ENCODE measurements at places on chromosomes 6 and 20.

GRCh38 chr6:4914420-4915159 lies 89.2 kb downstream of the RPP40 start:
- no peak for DNase-seq

- DNase-seq = no peak
These were observed 49.8 kb upstream of the ENPP5 start for GRCh38 chr6:46220352-46221221.

DNA sequence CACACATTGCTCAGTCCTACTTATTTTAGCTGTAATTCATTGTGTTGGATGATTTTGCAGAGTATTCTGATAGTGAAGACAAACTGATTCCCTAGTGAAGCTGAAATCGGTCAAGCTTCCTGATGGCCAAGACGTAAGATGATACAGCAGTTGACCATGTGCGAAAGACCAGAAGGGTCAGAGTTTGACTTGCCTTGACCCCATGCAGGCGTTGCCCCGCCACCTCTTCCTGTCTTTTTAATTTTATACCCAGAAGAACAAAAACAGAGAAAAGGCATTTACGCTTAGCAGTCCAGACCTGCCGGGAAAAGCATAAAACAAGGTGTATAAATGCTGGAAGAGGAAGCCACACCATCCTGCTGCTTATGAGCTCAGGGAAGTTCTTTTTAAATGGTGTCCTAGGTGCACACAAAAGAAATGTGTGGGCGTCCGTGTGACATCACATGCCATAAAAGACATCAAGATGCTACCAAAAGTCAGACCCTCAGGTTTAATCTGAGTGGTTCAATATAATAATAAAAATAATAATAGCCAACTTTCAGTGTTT lies 32.2 kb downstream of the TSHZ2 start:
- no peak for DNase-seq

DNA sequence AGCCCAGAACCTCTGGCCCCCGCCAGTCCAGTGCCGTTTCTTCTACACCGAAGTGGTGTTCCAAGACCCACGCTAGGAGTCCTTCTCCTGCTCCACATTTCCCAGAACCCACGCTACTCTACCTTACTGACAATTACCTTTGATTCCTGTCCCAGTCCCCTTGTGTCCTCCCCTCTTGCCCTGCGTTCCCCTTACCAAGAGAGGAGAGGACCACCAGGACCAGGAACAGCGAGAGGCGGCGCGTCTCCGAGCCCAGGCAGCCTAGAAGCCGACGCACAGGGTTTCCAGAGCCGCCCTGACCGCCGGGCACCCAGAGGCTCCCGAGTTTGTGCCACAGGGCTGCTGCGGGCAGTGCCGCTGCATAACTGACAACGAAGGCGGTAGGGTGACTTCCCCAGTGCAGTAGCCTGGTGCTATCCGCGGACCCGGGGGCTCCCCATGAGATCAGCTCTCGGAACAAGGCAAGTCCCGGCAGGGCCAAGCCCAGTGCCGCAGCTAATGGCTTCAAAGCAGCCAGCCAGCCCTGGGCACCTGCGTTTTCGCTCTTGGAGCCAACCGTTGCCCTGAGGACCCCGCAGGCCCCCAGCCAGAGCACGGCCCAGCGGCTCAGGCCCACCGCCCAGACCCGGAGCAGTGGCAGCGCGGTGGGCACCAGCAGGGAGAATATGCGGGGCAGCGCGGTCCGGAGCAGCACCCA lies 512 bp downstream of the TAP1 start:
- DNase-seq = no peak

- DNase-seq = peak; percentile 59
These were observed 476 bp downstream of the IGF2R start for GRCh38 chr6:159969204-159969912.

DNA sequence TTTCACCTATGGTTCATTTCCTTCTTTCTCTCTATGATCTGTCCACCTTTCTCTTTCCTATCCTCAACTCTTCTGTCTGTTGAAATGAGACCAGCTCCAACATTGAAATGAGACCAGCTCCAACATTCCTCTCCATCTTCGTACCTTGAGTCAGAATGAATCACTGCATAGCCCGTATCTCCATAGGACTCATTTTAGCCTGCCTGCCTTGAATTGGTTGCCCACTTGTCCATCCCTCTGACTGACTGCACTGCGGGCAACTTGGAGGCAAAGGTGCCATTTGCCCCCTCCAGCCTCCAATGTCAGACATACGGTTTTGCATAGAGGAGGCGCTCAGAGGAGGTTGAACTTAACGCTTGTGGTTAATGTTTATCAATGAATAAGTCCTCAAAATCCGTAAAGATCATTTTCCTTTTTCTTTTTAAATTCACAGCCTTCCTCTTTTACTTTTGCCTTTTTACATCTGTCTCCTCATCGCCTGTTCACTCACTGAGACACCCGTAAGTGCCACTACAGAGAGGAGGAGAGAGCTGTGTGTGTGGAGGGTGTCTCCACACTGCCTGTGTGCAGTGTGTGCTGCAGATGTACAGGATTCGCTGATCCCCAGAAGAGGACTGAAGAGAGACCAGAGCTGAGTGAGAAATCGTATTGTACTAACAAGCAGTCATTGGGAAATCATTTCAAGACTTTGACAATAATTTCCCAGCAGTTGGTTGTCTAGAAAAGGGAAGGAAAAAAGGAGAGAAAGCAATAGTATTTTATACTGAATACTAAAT lies 579.6 kb upstream of the MAP3K7 start:
- DNase-seq = no peak

DNA sequence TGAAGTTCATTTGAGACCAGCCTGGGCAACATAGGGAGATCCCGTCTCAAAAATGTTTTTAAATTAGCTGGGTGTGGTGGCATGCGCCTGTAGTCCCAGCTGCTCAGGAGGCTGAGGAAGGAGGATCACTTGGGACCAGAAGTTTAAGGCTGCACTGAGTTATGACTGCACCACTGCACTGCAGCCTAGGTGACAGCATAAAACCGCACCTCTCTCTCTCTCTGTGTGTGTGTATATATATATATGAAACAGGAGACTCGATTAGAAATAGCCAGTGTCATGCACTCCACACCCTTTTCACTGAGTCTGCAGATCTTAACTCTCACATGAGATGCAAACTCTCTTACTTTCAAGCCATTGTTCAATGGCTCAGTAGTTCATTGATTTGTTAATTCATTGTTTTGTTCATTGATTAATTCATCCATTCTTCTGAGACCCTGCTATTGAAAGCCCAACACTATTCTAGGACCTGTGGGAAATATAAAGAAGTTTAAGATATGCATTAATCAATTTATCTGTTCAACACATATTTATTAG lies 52.4 kb upstream of the MRPS10 start:
- DNase-seq = no peak

GRCh38 chr6:123022975-123023374 lies 26.9 kb downstream of the CLVS2 start:
- no peak for DNase-seq

- no peak for DNase-seq
These were observed 57.0 kb downstream of the TULP4 start for GRCh38 chr6:158369241-158369640.

- no peak for DNase-seq
These were observed 11.5 kb downstream of the NFKBIL1 start for GRCh38 chr6:31558631-31559500.

DNA sequence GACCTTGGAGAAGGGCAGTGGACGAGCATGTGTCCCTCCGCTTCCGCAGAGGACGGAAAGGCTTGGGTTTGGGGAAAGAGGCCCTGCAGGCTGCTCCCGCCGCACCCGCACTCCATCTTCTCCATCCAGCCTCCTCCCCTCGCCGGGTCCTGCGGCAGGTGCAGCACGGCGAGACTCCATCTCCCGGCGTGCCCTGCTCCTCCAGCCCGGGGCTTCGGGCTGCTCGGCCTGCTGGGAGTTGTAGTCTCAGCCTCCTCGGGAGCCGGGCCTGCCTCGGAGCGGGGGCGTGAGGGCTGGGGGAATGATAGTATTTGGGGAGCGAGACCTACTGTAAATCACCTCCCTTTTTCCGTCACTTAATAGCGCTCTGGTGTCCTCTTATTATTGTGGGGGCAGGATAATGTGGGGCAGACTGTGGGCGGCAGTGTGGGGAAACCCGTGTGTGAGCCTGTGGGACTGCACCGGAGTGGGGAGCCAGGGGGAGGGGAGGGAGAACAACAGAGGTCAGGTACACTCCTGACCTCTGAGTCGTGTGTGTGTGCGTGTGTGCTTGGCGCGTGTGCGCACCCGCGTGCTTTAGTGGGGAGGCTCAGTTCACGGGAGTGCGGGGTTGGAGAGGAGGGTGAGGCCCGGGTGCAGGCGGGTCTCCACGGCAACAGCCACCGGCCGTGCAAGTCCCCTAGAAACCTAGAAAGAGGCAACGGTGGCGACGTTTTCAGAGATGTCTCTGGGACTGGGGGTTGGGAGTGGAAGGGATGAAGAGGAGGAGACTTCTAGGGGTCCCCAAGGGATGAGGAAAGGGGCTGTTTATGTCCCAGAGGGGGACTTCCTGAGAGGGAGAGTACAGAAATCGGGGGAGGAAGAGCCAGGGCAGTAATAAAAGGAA lies 4.1 kb downstream of the TTBK1 start:
- DNase-seq = peak; percentile 85

- no peak for DNase-seq
These were observed 553.1 kb downstream of the NKAIN2 start for GRCh38 chr6:124356811-124357210.

DNA sequence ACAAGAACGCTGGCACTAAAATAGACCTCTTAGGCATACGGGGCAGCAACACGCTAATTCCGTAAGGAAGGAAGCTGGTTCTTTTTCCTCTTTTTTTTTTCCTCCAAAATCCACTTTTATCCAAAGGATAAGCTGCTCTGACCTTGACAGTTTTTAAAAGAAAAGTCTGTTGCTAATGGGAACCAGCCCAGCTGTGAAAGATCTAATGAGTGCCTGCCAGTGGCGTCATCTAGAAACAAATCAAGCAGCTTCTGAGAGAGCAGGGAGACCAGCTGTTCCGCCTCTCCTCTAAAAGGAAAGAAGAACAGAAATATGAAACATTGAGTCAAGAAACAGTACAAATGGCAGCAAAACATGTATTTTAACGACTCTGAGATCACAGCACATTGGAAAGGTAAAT lies 78.6 kb downstream of the FAXC start:
- no peak for DNase-seq

- DNase-seq = peak; percentile 70
These were observed 144.3 kb upstream of the SULF2 start for GRCh38 chr20:47929368-47930115.

DNA sequence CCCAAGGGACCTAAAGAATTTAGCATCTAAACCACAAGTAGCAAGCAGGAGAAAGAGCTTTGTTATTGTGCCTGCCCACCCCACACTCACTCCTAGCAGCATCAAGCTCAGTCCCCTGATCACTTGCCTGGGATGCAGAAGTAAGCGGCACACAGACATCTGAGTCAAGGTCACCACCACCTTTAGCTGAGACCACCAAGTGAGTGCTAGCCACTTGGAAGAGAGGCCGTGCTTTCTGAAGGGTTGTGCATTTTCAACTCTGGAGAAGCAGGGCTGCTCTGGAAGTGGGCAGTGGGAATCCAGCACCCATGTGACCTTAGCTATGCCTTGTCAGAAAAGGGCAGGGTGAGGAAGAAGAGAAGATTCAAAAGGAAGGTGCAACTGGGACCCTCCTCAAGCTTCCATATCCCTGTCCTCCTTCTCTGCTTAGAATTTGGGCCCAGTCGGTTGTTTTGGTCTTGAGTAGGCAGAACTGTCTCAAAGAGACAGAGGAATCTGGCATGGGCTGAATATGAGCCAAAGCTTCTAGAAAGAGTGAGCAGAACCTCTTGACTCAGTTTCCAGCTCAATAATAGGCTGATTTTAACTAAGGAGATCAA lies 6.2 kb downstream of the NR2E1 start:
- DNase-seq = no peak

GRCh38 chr6:43779852-43780236 lies 9.8 kb downstream of the VEGFA start:
- DNase-seq = no peak

DNA sequence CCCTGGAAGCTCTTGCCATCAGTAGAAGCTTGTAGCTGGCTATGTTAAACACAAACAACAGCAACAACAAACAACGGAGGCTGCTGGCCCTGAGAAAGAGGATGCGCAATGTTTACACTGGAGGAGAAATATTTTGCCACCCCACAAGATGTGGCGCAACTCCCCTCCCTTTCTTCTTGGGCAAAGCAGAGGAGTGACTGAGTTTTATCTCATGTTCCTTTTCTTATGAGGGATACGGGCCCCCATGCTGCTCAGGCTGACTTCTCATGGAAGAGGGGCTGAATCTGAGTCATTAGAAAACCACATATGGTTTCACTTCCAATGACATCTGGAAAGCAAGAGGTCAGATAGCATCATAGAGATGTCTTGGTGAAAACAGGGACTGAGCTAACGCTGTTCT lies 75.9 kb upstream of the HDDC2 start:
- no peak for DNase-seq

DNA sequence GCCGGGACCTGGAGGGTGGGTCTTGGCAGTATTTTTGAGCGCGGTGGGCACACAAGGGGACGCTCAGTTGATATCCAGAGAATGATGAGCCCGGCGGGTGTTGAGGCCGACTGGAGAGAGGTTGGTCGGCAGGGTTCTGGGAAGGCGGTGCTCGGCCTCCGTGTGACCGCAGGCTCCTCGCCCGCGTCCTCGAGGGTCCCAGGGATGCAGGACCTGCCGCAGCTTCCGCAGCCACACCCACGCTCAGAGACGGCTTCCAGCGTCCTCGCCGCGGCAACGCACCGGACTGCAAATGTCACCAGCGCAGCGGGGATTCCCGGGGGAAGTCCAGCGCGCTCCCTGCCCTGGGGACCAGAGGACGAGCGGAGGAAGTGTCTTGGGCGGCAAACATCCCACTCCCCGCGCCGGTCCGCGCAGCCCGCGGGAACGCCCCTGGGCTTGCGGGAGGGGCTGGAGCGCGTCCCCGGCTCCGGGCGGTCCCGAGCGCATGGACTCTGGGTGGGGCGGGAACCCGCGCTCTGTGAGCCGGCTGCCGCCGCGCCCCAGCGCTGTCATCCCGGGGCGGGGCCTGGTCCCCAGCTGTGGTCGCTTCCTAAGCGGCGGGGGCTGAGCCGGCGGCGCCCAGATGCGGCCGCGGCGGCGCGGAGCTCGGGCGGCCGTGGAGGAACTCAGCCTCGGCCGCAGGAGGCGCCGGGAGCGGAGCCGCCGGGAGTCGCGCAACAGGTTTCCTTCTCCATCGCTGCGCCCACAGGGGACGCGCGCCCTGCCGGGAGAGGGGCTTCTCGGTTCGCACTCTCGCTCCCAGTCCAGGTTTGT lies at the start of gene STX11:
Gene STX11 (plus strand): TSS at position 624 of the 816 bp plus-strand sequence. CDS start 36,111 bp downstream, outside the sequence.
- DNase-seq = peak; percentile 54

GRCh38 chr6:14665827-14666724 lies 548.5 kb downstream of the CD83 start:
- DNase-seq = no peak

DNA sequence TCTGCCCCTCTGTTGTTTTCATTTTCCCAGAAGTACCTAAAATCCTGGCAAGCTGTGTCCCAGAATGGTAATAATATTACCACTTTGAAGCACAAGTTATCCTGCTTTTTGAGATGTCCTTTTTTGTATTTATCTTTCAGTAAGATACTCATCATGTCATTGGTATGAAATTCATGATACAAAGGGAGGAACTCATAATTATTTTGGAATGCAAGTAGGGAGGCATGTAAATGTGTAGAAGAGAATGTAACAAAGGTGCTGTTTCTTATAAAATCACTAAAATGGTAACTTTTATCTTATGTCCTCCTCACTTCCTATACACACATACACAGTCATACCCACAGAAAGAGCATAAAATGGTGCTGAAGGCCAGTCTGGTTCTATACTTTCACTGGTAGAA lies 109.9 kb downstream of the CD2AP start:
- DNase-seq = no peak

GRCh38 chr6:137806914-137807682 lies 60.0 kb upstream of the TNFAIP3 start:
- DNase-seq = no peak

GRCh38 chr6:77972334-77972733 lies 319.5 kb downstream of the MEI4 start:
- no peak for DNase-seq

- DNase-seq = peak; percentile 85
These were observed 12.5 kb upstream of the TMEM242 start for GRCh38 chr6:157335829-157336228.

Data from NCI-H82 (cell line).